OCI-M1 (cell line): ENCODE measurements at places on chromosomes 1 and 21.
A peak's percentile ranks its signal among the peaks of the same experiment; 100 is the strongest.

- no peak for DNase-seq
Measured at GRCh38 chr1:229859026-229859425, 208.0 kb upstream of the GALNT2 start.

DNA sequence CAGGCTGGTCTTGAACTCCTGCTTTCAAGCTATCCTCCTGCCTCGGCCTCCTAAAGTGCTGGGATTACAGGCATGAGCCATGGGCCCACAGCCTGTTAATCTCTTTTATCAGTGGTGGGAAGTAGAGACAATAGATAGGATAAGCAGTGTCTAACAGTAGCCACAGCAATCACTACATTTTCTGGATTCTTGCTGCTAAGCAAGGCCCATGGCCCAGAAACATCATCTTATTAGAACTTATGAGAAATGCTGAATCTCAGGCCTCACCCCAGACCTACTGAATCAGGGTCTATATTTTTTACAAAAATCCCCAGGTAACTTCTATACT lies 29.7 kb downstream of the IGFN1 start:
- no peak for DNase-seq

GRCh38 chr21:37758982-37759381 lies 157.3 kb downstream of the KCNJ6 start:
- peak; percentile 26 for DNase-seq

DNA sequence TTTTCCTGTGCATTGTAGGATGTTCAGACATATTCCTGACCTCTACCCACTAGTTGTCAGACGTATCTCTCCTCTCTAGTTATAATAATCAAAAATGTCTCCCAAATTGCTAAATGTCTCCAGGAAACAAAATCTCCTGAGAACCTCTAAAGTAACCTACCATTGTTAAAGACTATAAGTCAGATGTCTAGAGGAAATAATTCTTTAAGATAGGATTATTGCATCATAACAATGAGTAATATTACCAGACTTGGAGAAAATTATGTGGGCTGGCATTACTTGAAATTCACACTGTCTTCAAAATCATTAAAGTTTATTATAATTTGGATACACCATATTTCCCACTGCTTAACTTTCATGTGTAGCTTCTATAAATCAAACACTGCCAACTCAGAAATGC lies 643.0 kb upstream of the ADGRL2 start:
- no peak for DNase-seq

DNA sequence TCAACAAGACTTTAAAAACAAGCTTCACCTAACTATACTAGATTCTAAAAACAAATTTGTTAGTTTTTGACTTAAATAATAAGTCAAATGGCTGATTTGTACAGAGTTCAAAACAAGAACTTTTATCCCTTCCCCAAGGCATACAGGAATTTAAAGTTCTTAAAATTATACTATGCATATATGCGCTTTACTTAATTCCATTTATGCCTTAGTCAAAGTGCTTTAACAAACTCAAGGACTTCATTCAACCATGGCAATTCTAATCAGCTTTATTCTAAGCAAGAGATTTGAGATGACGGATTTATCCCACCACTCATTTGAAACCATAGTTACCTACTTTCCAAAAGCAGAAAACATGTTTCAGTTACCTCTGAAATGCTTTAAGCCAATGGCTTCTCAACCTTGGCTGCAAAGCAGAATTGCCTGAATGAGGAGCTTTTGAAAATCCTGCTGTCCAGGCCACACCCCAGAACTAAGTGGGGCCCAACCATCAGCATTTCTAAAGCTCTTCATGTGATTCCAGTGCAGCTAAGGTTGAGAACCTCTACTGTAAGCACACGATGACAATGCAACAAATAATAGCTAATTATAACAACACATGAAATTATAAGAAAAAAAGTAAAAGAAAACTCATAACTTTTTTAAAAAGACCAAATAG lies 44.6 kb downstream of the TTLL7 start:
- no peak for DNase-seq

DNA sequence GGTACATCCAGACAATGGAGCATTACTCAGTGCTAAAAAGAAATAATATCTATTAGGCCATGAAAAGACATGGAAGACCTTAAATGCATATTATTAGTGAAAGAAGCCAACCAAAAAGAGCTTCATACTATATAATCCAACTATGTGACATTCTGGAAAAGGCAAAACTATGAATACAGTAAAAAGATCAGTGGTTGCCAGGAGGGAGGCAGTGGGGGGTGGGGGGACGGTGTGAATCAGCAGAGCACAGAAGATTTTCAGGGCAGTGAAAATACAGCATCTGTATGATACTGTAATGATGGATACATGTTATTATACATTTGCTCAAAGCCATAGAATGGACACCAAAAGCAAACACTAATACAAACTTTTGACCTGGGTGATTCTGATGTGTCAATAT lies 339.4 kb upstream of the SNX7 start:
- no peak for DNase-seq

DNA sequence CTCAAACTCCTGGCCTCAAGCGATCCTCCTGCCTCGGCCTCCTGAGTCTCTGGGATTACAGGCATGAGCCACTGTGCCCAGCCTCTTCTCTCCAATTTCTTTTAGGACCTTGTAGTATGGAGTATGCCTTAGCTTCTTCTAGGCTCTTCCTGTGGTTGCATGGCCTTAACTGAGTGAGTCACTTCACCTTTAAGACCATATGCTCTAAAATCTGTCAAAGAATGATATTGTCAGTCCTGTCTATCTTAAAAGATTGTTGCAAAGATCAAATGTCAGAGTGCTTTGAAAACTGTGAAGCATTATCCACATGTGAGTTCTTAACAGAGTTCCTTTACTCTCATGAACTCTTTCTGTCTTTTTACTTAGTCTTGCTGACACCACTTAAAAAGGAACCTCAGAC lies 37.2 kb downstream of the ATP2B4 start:
- DNase-seq: no peak

- DNase-seq: no peak
Measured at GRCh38 chr1:27444632-27445031, 45.3 kb downstream of the WASF2 start.

DNA sequence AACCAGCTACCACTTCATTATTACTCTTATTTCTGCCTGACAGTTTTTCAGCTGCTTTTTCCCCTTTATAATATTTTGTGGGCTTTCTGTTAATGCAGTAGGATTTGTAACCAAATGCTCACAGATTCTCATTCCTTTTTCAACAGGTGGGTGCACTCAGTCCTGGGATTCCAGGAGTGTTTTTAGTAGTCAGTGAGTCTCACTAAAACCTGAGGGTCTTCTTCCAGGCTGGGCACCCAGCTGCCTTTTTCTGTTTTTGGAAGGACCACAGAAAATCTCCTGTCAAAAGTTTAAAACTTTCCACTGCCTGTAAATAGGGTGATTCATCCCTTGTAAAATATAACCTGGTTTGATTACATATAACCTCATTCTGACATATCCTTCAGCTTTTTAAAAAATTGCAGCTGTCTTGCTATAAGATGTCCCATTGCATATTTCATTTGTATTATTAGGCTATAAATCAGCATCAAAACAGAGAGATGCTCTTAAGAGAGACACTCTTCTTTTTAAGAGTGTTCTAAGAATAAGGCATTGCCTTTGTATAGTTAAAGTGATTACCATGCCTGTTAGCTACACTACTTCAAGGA lies 16.8 kb upstream of the CEP350 start:
- DNase-seq: no peak

DNA sequence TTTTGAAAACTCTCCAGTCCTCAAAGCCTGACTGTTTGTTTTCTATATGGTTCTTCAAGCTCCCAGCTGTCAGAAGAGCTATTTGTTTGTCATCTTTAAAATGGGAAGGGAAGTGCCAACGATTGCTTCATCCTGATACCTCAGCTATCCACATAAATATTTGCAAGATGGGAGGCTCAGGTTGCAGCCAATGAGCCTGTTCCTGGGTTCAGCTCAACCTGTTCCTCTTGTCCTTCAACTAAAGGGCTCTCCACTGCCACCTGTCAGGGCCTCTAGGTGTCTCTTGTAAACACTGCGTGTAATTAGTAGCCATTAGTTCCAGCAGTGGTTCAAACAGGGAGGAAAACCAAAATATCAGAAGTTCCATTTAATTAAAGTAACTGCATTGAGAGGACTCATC lies 445.1 kb downstream of the AJAP1 start:
- DNase-seq: no peak

DNA sequence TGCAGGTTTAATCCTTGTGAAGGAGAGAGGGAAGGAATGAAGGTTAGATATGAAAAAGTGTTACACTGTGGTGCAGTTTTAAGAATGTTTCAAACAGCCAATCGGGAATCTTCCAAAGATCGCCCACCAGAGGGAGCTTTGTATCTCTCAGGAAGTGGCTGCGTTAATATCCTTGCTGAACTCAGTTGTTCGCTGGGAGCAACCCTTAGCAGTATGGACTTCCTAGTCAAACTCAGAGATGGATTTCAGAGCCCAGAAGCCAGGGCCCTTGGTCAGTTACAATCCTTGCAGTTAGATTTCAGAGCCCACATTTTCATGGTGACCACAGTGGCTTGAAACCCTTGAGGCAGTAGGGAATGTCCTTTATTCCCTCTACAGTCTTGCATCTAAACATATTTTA lies 136.2 kb downstream of the NTNG1 start:
- peak; percentile 38 for DNase-seq

GRCh38 chr21:28781602-28782276 lies 210.9 kb downstream of the LTN1 start:
- peak; percentile 78 for DNase-seq

- no peak for DNase-seq
Measured at GRCh38 chr1:181116819-181117390, 28.4 kb downstream of the IER5 start.

DNA sequence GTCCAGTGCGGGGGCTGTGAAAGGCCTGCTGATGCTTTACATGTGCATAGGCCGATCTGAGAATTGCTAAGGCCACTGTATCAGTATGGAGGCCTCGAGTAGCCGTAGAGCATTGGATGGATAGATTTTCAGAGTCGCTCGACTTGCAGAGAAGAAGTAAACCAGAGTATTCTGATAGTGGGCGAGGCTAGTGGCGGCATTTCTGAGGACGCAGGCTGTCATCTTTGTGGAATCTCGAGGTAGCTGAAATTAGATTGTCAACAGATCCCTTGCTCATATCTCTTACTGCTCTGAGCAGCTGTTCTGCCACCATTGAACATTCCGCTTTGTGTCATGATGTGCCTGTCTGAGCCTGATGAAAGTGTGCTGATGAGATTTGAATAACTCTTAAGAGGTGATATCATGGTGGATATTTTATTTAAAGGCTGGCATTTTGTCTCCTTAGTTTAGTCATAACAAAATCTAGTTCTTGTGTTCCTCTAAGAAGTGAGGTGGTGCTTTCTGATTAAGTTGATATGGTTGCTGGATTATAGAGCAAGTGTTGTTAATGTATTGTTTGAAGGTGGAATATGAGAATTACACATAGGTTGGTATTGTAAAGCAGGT lies 1.5 kb downstream of the KIF1B start:
- DNase-seq: no peak

DNA sequence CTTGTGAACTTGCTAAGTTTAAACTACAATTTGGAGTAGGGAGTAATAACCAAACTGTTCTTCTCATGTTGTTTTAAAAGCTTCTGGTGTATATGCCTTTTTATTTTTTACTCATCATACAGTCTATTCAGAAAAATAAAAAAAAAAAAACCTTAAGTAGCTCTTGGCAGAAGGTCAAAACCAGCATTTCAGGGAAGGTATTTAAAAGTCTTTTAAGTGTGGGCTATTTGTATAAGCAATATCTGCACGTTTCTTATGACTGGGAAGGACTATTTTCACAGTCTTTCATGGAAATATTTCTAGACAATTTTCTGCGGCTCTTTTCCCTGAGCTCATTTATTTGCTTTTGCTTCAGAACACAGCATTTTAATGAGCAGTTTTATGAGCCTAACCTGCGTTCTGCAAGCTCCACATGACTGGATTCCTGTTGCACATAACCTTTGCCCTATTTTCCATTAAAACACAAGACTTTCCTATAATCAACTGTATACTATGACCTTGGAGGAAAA lies 60.9 kb upstream of the C1orf105 start:
- DNase-seq: no peak

DNA sequence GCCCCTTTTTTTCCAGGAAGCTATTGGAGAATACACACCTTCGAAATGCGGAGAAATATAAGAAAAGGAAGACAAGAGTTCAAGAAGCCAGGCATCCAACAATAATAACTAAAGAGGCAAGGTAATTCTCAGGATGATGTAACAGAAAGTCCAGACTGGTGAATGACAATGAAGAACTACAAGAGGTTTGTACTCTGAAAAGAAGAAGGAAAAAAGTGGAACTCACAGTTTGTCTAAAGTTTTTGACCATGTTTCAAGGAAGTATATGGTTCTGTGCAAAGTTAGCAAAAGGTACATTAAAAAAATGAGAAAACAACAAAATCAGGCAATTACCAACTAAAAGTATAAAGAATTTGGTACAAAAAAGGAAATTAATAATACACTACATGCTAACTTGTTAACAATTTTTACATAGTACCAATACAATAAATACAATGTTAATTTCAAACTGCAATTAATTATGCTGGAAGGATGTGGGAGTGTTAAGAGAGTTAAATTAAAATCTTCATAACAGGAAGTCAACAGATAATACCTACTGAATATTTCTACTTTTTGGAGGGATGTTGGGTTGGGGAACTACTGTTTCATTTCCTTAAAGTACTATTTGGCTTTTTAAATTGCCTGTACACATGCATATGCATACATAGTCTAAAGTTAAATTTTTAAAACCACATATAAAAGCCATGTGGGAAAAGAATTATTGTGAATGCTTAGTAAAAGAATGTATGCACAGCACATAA lies 12.9 kb upstream of the CD55 start:
- DNase-seq: peak; percentile 84

DNA sequence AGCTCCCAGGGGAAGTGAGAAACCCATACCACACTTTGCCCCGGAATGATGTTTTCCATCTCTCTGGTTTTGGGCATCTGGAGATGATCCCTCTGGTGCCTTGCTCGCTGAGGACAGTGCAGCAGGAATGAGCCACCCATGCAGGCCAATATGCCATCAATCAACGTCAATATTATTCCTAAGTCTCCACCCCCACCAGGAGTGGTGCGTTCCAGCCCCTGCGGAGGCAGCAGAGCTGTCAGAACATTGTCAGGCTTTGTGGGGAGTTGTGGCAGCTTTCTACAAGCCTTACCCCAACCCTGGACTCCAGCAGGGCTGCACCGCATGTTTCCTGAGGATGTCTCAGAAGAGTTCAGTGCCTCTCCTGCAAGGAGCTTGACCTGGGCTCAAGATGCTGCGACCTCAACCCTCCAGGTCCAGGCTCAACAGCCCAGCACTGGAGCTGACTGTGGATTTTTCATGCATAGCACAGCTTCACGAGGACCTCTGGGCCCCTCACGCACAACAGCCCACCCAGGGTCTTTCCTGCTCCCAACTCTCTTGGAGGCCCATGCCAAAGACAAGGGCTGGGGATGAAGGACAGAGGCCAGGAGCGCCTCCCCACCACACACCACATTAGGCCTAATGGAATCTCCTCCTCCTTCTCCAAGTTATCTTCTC lies 67.5 kb downstream of the PSMG1 start:
- no peak for DNase-seq

GRCh38 chr1:232586679-232587078 lies 43.3 kb downstream of the SIPA1L2 start:
- DNase-seq: no peak

GRCh38 chr1:222331765-222332164 lies 216.1 kb downstream of the HHIPL2 start:
- DNase-seq: no peak
